Endothelial cell of coronary artery (primary cell): ENCODE measurements at places on chromosomes 3 and 15. TPM values are rescaled to one million over a fixed set of nuclear protein-coding genes. Genes with fewer than 3 reads are reported as not detected.

The GUCA1C gene
- total RNA-seq: not detected in 2 replicates

The XYLB gene
- 3.2 and 3.5 TPM in 2 replicates for total RNA-seq

The GPR62 gene
- under 0.01 and 0.09 TPM in 2 replicates for total RNA-seq

The DNAH12 gene
- total RNA-seq: under 0.01 and 0.09 TPM in 2 replicates

The RFTN1 gene
- total RNA-seq: 18.8 and 45.0 TPM in 2 replicates

The TMC3 gene
- total RNA-seq: not detected in 2 replicates

The ANKRD63 gene
- 0.09 TPM in 2 replicates for total RNA-seq

The VEPH1 gene
- 107 and 173 TPM in 2 replicates for total RNA-seq

The HDC gene
- not detected in 2 replicates for total RNA-seq

The STRIT1 gene
- total RNA-seq: not detected in 2 replicates

The THRB gene
- total RNA-seq: 0.09 and 0.38 TPM in 2 replicates

The CHD2 gene
- total RNA-seq: 54.0 and 73.3 TPM in 2 replicates

The DLEC1 gene
- under 0.01 TPM in 1 of 2 replicates, not detected in the other for total RNA-seq

The SLC9C1 gene
- total RNA-seq: 0.09 and 0.19 TPM in 2 replicates

The EXD1 gene
- total RNA-seq: under 0.01 TPM in 1 of 2 replicates, not detected in the other

The IQCF5 gene
- not detected in 2 replicates for total RNA-seq

The SLC51B gene
- not detected in 2 replicates for total RNA-seq

The DNASE1L3 gene
- 0.09 and 0.18 TPM in 2 replicates for total RNA-seq

The MESP2 gene
- total RNA-seq: 0.18 and 0.28 TPM in 2 replicates

The NAALADL2 gene
- 2.9 and 3.0 TPM in 2 replicates for total RNA-seq

The GOLGA8T gene
- 0.09 TPM in 1 of 2 replicates, not detected in the other for total RNA-seq

The SLC2A2 gene
- not detected in 2 replicates for total RNA-seq

The CDCP1 gene
- 3.3 and 5.1 TPM in 2 replicates for total RNA-seq

The SMAD6 gene
- total RNA-seq: 25.6 and 34.0 TPM in 2 replicates

The ALPK3 gene
- total RNA-seq: 10.2 and 25.2 TPM in 2 replicates

The BOC gene
- total RNA-seq: 0.09 TPM in 2 replicates

The TTC21A gene
- 1.7 and 1.8 TPM in 2 replicates for total RNA-seq

The GLDN gene
- total RNA-seq: 0.09 TPM in 1 of 2 replicates, not detected in the other

The SPINT1 gene
- 0.45 and 0.56 TPM in 2 replicates for total RNA-seq

The CHRM5 gene
- total RNA-seq: under 0.01 TPM in 1 of 2 replicates, not detected in the other

The TEX55 gene
- not detected in 2 replicates for total RNA-seq

The C3orf85 gene
- total RNA-seq: not detected in 2 replicates

The CCR3 gene
- total RNA-seq: not detected in 2 replicates

The HIGD2B gene
- not detected in 2 replicates for total RNA-seq

The KBTBD13 gene
- not detected in 2 replicates for total RNA-seq

The CFAP91 gene
- 0.19 and 0.45 TPM in 2 replicates for total RNA-seq

The PIGBOS1 gene
- 5.3 and 5.9 TPM in 2 replicates for total RNA-seq

The KLF15 gene
- 0.63 and 0.75 TPM in 2 replicates for total RNA-seq

The CHRNA5 gene
- total RNA-seq: 2.6 and 4.4 TPM in 2 replicates

The LCTL gene
- 0.09 TPM in 1 of 2 replicates, not detected in the other for total RNA-seq

The ANKRD28 gene
- 87.2 and 106 TPM in 2 replicates for total RNA-seq

The A4GNT gene
- total RNA-seq: not detected in 2 replicates
